ENCODE measurements at places on chromosomes 2 and 18.
A peak's percentile ranks its signal among the peaks of the same experiment; 100 is the strongest.

DNA sequence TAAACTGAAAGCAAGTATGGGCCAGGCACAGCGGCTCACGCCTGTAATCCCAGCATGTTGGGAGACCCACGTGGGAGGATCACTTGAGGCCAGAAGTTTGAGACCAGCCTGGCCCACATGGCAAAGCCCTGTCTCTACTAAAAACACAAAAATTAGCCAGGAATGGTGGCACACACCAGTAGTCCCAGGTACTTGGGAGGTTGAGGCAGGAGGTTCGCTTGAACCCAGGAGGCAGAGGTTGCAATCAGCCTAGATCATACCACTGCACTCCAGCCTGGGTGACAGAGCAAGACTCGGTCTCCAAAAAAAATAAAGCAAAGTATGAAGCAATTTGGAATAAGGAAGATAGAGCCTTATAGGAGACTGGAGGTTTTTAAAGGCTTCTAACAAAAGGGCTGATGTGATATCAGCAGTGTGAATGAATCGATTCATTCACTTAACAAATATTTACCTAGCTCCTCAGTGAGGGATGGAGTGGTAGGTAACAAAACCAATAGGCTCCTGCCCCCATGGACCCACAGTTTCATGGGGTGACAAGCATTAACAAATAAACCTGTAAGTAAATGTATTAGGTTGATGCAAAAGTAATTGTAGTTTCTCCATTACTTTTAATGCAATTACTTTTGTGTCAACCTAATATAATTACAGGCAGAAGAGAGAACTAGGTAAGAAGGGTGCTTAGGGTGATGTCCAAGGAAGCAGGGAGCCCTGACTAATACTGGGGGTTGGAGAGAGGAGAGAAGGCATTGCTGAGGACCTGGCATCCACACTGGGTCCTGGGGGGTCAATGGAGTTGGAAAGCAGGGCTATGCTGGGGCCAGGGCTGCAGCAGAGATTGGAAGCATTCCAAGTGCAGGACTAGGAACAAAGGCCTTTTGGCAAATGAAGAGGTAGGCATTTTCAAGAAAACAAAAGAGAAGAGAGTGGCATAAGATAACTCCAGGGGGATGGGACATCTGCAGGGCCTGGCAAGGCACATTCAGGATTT, 195.4 kb upstream of the ARL4C start:
- no peak for DNase-seq

DNA sequence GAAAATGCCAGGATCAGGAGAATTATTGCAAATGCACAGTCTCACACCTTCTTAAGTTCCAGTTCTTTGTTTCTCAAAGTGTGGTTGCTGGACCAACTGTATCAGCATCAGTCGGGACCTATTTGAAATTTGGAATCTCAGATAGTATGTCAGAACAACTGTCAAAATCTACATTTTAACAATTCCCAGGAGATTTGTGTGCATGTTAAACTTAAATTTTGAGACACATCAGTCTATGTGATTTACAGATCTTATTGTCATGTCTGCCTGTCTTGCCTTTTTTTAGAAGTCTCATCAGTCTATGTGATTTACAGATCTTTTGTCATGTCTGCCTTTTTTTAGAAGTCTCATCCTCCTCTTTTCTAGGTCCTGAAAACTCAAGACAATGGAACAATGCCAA, 243.6 kb upstream of the MEIS1 start:
- no peak for DNase-seq

DNA sequence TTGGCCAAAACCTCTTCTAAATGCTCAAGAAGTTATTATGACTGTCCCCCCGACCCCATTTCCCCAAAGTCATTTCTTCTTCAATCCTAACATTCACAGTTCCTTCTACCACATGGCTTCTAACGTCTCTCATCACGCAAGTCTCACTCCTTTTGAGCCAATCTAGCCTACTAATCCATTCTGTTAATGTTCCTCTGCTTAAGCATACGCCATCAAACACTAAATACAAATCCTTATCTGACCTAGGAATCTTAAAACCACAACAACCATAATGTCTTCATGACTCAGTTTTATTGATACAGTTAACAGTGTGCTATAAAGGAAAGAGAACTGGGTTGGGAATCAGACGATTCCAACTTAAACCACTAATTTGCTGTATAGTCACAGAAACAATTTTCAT, 23.9 kb downstream of the HNRNPLL start:
- no peak for DNase-seq

DNA sequence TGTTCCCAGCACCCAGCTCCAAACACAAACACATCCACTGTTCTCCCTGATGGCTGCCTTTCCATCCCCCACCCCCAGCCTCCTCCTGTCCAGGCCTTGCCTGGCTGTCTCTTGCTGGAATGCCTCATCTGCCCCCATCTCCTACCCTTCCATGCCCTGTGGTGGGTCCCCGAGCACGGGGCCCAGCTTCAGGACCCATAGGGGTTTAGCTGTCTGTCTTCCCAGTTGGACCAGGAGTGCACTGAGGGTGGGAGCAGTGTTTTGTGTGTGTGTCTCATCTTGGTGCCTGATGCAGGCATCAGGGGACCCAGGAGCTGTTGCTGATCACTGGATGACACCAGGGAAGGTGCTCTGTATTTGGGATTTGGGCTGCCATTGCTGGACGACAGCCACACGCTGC, 34.5 kb downstream of the GLI2 start:
- no peak for DNase-seq

- no peak for DNase-seq
Observed at GRCh38 chr2:180364719-180365118, 357.6 kb upstream of the CWC22 start.

GRCh38 chr2:132804051-132804450, 134.0 kb upstream of the LYPD1 start:
- DNase-seq, result no peak

DNA sequence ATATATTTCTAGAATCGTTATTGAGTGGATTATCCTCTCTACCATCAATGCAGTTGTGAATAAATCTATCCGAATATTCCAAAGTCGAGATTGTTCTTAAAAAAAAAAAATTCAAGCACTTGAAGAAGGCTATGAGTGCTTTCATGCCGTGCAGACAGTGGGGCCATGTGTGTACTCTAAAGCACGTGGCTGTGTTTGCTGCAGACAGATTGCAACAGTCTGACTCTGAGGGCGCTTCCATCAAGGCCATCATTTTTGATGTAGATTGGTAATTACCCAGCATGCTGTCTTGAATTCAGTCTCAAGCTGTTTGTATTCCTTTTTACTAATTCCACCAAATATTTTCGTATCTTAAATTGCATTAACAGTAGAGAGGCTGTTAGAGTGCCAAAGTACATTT, 325.9 kb upstream of the LINC00305 start:
- DNase-seq, result no peak

DNA sequence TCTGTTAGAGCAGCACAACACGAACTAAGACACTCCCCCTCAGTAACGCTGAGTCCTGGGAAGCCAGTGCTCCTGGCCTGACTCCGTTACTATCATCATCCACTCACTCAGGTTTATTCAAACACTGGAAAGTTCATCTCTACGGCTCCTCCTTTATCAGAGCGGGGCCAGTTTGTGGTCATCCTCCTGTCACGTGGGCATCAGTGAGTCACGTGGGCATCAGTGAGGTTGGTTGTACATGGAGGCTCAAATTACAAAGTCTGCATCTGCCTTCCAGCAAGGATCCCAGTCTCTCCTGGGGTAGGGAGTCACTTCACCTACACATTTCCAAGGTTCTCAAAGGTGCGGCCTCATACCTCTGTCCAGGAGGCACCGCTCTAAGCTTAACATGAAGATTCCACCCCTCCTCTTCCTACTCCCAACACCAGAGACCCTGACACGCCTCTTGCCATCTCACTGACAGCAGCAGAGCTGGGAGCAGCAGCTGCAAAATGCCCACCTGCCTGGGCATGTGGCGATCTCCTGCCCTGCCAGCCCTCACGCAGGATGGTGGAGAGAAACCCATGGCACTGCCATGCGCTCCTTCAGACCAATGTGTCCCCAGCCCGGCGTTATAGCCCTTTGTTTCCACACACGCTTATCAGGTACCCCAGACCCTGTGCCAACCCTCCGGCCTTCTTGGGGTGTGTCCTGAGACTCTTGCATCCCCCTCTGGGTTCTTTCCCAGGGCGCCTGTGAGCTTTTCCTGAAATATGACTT, 99.2 kb upstream of the PTPRM start:
- DNase-seq, result no peak

DNA sequence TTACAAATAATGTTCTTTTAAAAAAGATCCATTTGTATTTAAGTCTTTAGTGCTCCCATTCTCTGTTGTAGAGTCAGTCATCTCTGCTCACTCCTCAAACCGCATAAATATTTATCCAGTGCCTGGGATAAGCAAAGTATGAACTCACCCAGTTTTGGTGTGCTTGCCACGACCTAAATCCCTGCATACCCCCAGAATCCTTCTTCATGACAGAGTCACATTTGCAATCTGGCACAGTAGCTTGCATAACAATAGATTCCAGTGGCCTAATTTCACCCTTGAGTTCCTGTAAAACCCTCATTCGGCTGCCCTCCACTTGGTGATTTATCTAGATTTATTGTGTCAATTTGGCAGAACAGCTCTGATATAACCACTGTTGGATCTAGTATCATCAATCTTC, 92.9 kb downstream of the DTNA start:
- no peak for DNase-seq

DNA sequence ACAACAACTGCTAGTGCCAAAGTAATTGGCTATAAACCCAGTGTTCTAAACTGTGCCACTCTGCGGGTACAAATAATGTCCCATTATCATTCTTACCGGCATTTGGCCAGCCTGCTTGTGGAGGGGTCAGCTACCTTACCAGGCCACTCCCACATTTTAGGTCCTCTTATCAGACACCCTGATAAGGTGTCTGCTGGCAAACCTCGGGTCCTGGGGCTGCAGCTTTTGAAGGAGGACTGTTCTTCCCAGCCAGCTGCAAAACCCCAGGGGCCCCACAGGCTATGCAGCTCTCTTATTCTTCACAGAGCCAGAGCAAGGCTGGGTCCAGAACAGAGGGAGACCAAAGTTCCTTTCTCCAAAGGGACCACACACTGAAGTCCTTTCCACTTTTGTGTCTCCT, 258.0 kb upstream of the REV1 start:
- no peak for DNase-seq

- DNase-seq, result no peak
Observed at GRCh38 chr2:212936572-212936971, 214.8 kb downstream of the IKZF2 start.

DNA sequence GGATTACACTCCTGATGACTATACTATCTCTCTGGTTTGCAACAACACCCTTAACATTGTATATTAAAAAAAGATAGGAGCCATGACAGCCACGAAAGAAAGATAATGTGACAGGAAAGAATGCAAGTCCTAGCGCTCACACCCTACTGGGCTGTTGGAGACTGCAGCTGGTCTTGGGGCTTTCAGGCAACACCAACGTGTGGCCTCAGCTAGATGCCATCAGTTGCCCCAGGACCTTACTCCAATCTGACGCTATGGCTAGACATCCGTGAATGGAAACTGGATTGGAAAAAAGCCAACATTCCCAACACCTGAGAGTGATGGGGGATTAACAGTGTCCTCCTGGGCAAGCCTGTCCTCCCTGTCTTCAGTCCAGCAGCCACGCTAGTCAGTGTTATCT, 357.4 kb upstream of the GULP1 start:
- no peak for DNase-seq

DNA sequence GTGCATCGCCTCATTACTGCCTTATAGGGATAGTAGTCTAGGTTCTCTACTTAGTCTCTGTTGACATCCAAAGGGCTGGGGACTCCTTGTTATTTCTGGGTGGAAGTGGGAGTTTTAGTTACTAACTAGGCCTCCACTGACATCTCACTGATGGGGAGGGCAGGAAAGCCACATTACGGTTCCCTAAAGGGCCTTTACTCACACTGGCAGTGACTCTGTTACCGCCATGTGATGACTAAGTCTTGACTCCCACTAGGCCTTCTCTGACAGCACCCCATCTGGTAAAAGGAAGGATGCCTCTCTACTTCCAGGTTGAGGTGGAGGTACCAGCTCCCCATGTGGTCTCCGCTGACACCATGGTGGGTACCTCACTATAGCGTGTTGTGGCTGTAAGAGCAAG, 14.0 kb upstream of the BCL2L11 start:
- DNase-seq, result no peak

DNA sequence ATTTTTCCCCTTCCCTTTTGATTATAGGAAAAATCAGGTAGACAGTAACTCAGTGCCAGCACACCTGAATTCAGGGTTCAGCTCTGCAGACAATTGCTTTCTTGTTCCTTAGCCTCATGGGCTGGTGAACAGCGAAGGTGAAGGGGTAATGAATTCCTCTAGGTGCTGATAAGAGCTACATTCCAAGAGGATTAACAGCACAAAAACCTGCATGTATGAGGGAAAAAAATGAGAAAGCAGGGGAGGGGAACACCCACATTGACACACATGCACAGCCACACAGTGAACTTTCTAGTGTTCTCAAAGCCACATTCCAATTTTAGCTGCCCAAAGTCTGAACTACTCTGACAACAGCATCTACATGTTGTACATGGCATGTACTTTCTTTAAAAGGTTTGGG, 46.1 kb downstream of the SPATS2L start:
- DNase-seq, result no peak

DNA sequence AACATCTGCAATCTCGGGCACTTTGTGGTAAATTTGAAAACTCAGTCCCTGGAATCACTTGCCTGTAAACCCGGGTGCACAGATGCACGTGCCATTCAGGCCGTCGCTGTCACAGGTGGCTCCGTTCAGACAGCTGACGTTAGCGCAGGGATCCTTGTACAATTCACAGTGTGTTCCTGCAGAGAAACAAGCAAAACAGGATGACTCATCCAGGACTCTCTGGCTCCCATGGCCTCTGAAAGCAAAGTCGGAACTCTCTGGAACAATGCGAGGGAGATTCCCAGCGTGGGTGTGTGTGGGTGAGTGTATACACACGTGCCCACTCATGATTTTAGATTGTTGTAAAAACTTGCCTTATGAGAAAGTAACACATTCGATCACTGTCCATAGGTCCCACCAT, 136.1 kb upstream of the PID1 start:
- peak; percentile 39 for DNase-seq

DNA sequence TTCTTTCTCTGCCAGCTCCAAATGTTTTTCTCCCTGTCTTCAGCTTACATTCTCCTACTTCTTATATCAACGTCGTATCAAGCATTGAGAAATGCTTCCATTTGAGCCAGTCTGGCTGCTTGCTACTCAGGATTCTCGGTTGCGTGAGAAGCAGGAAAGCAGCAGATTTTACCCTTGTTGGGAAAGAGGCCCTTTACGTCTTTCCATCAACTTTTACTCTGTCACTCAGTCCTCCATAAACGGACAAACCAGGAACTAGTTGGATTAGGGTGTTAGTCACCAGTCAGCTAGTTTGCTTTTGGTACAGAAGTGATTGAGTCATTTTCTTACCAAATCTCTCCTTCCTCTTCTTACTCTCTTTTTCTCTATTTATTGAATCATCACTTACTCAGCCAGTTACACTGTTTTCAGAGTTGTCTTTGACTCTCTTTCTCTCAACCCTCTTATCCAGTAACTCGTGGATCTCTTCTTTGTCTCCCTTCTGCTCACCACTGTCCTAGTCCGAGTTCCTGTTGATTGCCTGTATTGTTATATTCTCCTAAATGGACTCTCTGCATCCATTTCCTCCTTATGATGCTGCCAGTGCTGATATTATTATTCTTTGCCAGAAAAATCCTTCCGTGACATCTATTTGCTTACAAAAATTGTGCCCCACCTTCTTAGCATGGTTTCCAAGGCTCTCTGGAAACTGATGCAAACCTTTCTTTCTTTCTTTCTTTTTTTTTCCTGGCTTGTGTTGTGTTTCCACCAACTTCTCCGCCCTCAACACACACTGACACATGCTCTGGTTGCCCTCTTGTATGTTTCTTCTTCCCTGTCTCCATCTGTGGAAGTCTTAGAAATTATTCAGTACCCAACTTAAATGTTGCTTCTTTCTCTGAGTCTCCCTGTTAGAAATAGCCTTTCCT, 61.5 kb downstream of the VRK2 start:
- DNase-seq, result no peak
